ENCODE measurements at places on chromosomes 5 and 9.

GRCh38 chr5:68464424-68464823 lies 248.9 kb downstream of the PIK3R1 start:
- peak; percentile 38 for DNase-seq

DNA sequence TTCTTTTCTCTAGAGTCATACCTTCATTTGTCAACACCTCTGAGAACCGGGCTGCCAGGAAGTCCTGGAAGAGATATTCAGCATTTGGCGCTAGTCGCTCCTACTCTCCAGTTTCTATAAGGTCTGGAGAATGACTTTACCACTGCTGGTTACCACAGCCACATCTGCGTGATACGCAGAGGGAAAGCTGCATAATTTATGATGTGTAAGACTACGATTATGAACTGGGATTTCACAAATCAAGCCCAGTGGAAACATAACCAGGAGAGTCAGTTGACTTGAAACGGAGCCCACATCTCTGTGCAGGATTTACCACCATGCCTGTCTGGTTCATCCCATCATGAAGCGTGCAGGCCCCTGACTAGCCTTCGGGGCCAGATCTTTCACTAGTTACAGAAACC lies 72.6 kb downstream of the FGF1 start:
- DNase-seq = no peak

GRCh38 chr5:123929055-123929474 lies 417.1 kb downstream of the CSNK1G3 start:
- no peak for DNase-seq

DNA sequence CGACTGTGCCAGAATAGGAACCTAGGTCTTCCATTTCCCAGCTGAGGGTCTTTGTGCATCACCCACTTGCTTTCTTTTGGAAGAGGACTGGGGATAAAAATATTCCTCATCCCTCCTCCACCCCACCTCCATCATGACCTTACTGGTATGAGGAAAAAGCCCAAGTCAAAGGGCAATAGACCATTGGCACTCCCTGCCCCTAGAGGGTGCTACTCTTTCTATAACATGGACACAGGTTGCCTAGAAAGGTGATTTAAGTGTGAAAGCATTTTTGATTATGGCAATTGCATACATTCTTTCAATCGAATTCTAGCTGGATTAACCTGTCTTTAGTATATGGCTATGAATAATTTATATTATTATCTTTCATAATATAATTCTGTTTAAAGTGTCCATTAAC lies 22.8 kb upstream of the ZNF618 start:
- no peak for DNase-seq

DNA sequence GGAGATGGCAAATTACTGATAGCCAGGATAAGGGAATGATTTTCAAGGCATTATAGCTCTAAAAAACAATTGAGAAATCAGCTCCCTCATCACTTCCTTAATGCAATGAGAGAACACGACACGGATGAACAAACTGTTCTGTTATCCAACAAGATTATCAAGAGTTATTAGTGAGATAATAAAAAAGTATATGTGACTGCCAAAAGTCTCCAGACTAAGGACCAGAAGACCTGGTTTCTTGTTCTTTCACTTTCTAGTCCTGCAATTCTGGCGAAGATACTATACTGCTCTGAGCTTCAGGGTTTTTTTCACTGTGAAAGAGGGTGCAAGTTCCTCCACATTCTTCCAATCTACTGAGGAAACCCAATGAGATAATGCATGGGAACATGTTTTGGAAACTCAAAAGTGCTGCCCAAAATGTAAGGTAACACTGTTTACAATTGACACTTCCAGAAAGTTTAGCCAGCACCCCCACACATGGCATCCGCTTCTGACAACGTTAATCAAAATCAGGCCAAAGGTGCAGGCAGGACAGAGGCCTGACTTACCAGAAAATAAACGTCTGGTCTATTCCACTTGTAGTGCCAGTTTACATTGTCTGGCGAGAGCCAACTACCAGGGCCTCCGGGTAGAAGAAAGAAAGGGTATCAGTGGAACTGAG lies 254.2 kb downstream of the DOCK8 start:
- no peak for DNase-seq

DNA sequence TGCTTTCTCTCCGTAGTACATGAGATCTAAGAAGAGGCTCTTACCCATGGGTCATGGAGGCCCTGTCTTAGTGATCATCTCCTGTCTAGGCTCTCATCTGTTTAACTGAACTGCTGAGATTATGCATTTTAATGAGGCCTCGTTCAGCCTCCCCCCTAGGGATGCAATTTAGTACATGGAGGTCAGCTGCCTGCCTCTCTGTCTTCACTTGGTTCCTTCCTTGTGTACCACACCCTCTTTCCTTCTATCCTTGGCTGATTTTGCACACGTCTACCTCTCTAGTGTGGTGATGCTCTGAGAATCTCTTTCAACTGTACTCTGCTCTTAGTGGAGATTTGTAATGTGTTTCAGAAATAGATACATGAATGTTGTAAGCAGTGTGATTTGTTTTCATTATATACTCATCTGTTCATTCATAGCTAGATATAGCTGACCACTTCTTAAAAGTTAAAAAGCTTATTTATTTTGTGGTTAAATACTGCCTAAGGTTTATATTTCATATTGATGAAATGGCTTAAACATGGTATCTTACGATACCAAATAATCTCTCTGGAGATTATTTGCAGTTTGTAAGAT lies 3.5 kb upstream of the ACTBL2 start:
- DNase-seq = no peak

DNA sequence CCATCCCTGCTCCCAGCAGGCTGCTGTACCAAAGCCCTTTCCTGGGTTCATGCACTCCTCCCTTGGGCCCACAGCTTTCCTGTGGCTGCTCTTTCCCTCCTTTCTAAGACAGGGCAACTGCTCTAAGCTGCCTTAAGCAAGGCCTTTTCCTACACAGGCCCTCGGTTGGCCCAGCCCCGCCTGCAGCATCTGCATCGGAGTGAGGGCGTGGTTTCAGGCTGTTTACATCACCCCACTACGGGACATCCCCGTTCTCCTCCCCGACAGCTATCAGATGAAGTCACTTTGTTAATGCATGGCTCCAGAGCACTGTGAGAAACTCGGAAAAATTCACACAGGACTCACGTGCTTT lies 3.4 kb downstream of the DPH7 start:
- no peak for DNase-seq

DNA sequence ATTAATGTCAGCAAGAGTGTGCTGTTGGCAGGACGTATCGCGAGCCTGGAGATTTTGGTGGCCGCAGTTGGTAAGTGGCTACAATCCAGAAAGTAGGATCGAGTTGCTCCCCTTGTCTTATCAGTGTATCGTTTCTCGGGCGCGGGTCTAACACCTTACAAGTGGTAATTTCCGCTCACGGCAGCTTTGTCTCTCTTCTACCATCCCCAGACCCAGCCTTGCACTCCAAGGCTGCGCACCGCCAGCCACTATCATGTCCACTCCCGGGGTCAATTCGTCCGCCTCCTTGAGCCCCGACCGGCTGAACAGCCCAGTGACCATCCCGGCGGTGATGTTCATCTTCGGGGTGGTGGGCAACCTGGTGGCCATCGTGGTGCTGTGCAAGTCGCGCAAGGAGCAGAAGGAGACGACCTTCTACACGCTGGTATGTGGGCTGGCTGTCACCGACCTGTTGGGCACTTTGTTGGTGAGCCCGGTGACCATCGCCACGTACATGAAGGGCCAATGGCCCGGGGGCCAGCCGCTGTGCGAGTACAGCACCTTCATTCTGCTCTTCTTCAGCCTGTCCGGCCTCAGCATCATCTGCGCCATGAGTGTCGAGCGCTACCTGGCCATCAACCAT lies 1.1 kb downstream of the PTGER4 start:
- DNase-seq = no peak

DNA sequence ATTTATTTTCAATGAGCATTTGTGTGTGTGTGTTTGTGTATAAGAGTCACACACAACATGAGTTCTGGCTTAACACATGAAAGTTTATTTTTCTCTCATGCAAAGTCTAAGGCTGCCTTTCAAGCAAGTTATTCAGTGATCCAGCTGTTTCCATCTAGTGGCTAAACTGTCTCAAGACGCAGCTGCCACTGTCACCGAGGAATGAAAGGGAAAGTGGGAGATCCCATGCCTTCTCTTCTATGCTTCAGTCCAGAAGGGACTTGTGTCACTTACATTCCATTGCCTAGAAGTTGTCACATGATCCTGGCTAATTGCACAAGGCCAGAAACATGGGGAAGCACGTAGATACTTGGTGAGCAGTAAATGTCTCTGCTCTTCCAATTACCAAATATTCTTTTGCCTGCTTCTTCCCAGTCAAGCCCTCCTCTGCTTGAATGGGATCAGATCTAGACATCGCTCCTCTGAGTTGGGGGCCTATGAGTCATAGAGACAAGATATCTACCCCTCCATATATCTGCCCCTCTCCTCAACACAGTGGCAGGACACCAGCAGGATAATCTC lies 30.4 kb upstream of the SLIT3 start:
- DNase-seq = no peak

- DNase-seq = no peak
Measured at GRCh38 chr5:11525020-11525419, 379.2 kb downstream of the CTNND2 start.

DNA sequence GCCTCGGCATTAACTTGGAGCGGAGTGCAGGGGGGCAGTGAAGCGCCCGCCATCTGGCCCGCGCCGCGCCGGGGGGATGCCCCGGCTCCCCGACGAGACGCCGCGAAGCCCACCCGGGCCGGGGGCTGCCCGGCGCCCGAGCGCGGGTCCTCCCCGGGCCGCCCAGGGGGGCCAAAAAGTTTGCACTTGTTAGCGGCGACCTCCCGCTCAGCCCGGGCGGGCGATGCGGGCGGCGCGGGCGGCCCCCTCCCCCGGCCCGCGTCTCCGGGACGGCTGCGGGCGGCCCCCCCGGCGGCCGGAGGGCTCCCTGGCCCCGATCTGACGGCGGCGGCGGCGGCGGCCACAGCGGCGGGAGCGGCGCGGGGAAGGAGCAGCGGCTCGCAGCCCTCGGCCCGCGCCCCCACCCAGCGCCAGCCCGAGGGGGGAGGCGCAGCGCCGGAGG lies at the start of gene NTNG2:
Gene NTNG2 (plus strand): TSS at position 316 of the 442 bp plus-strand sequence. CDS start 4,774 bp downstream, outside the sequence.
- DNase-seq = no peak

DNA sequence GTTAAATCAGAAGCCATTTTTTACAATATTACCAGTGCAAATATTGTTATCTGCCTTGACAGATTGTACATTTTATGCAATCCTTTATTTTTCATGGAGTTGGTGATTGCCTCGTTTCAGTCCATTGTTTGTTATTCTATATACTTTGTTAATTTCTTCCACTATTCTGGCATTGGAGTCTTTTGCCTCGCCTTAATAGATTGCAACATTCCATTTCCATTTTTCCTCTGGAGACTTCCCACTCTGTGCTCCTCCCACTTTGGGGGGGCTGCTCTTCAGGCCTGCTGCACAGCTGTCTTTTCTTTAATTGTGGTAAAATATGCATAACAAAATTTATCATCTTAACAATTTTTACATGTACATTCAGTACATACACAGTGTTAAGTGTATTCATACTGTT lies 4.4 kb upstream of the DCAF10 start:
- DNase-seq = no peak
